ENCODE measurements at places on chromosomes 4 and X.

DNA sequence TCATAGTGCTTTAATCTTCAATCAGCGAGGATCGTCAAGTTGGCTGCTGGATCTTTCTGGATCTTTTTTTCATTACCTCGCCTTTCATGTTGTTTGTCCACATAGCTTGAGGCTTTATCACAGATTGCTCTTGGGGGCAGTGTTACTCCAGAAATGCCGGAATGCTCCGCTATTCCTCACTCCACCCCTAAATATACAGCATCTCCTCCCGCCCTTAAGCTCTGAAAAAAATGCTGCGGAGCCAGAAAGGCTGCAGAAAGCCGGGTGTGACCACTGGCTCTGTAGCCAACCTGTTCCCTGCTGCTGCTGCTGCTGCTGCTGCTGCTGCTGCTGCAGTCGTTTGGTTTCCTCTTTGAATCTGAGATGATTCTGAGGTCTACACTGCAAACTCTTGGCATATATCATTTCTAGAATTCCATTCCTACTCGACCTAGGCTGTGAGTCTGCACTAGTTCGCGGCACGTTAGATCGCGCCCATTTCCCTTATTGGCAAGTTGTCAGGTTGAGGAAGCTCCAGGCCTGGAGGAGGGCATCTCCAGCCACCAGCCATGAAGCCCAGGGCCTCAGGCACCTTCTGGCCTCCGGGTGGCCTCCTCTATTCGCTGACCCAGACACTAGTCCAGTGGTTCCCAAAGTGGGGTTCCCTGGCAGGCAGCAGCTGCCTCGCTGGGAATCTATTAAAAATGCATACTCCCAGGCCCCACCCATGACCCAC, 34.2 kb downstream of the WDR13 start:
- peak; percentile 97 for ATAC-seq

GRCh38 chr4:62709618-62710252, 1509.6 kb downstream of the ADGRL3 start:
- ATAC-seq: peak; percentile 84

DNA sequence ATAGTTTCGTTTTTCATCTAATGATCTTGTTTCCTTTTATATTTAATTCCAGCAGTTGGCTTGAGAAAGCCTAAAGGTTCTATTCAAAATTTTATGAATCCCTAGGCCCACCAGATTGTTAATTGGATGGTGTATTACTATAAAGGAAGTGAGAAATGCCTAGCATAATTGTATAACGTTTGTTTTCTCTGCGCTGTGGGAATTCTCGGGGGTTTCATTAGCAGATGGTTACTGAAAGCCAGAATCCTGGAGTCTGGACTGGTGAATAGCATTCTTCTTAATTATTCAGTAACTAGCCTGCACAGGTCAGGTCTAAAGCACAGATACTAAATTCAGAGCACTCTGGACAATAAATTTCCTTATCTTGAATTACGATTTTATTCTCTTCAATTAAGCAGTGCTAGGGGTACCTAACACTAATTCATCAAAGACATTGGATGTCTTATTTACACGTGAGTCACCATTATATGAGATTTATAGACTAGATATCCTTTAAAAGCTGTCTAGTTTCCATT, 459.4 kb downstream of the DTHD1 start:
- ATAC-seq: no peak

- ATAC-seq: no peak
Observed at GRCh38 chrX:145292218-145292617, 44.9 kb downstream of the SPANXN1 start.

- ATAC-seq: no peak
Observed at GRCh38 chr4:126779436-126780166, 853.2 kb upstream of the INTU start.

DNA sequence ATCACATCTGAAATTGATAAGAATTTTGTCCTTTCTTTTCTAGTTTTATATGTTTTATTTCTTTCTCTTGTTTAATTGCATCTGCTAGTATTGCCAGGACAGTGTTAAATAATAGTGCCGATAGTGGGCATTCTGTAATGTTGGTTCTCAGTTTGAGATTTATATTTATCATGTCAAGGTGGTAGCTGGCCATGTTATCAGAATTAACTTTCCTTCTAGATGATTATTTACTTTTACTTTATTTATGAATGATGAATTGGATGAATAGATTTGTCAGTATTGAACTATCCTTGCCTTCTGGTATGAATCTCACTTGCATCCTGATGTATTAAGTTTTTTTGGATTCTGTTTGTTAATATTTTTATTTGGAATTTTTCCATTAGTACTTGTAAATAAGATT, 42.7 kb downstream of the METAP1 start:
- ATAC-seq: no peak

GRCh38 chr4:83606898-83607297, 71.0 kb downstream of the GPAT3 start:
- no peak for ATAC-seq

- no peak for ATAC-seq
Observed at GRCh38 chr4:155889031-155889793, 14.3 kb upstream of the TDO2 start.

DNA sequence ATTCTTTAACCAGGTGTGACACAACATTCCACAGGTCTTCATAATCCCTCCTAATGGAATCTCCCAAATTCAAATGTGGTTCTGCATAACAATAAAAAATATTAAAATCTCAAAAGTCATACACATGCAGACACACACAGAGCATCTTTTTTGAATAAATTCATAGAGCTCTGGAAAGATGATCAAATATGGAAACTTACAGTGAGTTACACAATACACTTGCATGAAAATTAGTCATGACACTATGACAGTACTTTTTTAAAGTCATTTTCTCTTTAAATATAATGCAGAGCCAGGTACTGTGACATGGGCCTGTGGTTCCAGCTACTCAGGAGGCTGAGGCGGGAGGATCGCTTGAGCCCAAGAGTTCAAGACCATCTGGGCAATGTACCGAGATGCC, 38.9 kb downstream of the DDX60L start:
- ATAC-seq: no peak

GRCh38 chrX:17860811-17861488, at the start of gene RAI2:
TSS of gene RAI2 (minus strand) at chrX:17861298. CDS start at chrX:17802010, 59,288 bp downstream.
- ATAC-seq: no peak

DNA sequence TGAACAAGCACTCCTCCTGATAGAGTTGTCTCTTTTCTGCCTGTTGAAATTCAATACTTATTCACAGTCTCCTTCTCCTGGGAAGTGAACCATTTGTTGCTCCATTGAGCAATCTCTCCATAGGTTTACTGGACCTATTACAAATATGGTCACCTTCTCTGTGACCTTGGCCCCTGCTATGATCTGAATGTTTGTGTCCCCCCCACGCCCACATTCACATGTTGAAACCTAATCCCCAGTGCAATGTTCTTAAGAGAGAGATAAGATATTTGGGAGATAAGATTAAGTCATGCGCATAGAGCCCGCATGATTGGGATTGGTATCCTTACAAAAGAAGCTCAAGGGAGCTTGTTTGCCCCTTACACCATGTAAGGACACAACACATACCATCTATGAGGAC, 54.1 kb upstream of the GABRE start:
- ATAC-seq: no peak

- no peak for ATAC-seq
Observed at GRCh38 chr4:11293866-11294265, 134.8 kb downstream of the HS3ST1 start.

- ATAC-seq: no peak
Observed at GRCh38 chrX:107561468-107562215, 66.7 kb upstream of the PRPS1 start.

DNA sequence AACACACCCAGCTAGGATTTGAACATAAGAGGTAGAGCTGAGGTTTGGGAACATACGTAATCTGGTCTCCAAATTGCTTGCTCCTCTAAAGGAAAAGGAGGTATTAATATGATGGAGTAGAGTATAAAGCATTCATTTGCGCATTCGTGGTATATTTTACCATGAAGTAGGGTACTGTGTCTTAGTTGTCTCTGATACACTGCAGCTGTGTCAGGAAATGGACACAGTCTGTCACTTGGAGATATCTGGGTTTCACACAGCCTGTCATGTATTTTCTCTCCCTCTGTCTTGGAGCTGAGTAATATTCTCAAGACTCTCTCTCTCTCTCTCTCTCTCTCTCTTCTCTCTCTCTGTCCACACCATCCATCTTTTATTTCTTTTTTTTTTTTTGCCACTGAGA, 274.8 kb upstream of the UGT8 start:
- no peak for ATAC-seq

DNA sequence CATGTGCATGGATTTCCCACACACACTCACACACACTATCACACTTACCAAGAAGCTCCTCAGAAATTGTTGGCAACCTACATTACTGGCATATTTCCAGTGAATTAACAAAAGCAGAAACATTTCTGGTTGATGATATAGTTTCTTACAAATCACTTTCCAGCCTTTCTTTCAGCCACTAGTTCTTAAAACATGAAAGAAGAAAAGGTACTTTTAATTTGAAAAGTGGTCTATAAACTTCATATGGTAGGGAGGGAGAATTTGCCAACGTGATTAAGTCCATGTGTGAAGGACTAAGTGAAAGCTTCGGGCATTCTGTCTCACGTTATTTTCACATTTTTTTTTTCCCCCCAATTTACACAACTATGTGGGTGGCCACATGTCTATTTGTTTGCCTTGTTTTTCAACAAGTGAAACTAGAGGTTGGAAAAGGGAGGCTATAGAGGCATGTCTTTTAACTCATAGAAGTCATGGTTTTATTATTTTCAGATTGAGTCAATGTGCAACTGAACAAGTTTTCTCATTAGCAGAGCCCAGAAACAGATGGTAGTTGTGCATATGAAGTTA, 832.1 kb upstream of the INTU start:
- ATAC-seq: no peak

GRCh38 chr4:57635910-57636309, 525.7 kb upstream of the IGFBP7 start:
- no peak for ATAC-seq

DNA sequence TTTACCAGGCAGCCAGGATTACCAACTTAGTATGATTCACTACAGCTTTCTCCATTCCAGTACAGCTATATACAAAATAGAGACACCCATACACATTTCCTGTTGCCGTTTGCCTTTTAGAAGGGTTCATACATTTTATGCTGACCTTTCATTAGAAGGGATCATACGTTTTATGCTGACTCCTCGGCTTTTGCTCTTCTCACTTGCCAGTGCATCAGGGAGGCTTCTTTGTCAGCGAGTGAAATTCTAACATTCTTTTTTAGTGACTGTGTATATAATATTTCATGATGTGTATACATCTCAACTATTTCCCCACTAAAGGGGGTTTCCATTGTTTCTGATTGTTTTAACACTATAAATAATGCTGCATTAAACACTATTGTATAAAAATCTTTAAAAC, 552.6 kb downstream of the TRIML1 start:
- ATAC-seq: peak; percentile 40

GRCh38 chr4:80307774-80308465, 27.6 kb upstream of the CFAP299 start:
- ATAC-seq: peak; percentile 47

DNA sequence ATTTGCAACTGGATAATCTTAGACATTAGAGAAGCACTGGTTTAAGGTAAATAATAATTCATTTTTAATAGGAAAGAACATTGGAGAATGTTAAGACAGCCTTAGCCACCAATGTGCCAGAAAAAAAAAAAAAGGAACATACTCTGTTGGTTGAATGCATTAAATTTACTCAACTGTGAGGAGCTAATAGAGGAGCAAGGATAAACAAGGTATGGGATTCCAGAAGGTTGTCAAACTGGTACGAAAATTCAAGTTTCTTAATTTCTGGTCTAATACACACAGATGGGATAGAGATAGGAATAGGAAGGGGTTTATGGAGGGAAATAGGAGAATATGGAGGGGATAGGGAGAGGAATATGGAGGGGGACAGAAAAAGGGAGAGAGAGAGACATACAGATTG, 1096.6 kb downstream of the ARAP2 start:
- ATAC-seq: no peak

DNA sequence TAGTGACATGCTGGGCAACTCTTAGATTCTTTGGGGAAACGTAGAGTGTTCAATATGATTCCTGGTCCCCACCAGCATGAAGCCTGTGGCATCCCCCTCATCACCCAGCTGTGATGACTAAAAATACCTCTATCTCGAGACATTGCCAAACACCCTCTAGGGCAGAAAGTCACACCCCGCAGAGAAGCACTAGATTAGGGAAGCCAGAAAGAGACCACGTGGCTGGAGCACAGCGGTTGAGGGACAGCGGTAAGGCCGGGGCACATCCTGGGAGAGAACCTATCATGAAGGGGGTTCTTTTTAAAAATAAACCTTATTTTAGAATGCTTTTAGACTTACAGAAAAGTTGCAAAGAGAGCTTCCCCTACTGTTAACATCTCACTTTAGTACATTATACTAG, 11.0 kb downstream of the FAT1 start:
- no peak for ATAC-seq

DNA sequence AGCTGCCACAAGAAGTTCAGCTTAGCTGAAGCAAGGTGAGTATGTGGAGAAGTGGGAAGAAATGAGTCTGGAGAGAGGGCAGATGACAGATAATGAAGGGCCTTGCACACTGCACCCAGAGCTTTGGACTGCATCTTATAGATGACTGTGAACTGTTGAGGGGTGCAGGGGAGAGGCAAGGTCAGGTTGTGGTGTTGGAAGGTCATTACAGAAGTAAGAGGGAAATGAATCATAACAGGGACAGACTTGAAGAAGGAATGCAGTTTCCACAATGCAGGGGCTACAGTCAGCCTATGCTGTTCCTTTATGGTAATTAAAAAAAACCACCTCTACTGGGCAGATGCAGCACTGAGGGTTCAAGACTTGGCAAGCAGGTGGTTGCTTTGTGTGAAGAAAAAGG, 4.8 kb upstream of the IGFBP7 start:
- no peak for ATAC-seq

- ATAC-seq: no peak
Observed at GRCh38 chr4:67550857-67551256, 5.6 kb upstream of the CENPC start.

GRCh38 chr4:125727931-125728330, 413.2 kb downstream of the FAT4 start:
- no peak for ATAC-seq

GRCh38 chr4:139568206-139568955, 12.4 kb upstream of the SETD7 start:
- ATAC-seq: no peak

GRCh38 chr4:30094887-30095286, 625.3 kb upstream of the PCDH7 start:
- no peak for ATAC-seq

DNA sequence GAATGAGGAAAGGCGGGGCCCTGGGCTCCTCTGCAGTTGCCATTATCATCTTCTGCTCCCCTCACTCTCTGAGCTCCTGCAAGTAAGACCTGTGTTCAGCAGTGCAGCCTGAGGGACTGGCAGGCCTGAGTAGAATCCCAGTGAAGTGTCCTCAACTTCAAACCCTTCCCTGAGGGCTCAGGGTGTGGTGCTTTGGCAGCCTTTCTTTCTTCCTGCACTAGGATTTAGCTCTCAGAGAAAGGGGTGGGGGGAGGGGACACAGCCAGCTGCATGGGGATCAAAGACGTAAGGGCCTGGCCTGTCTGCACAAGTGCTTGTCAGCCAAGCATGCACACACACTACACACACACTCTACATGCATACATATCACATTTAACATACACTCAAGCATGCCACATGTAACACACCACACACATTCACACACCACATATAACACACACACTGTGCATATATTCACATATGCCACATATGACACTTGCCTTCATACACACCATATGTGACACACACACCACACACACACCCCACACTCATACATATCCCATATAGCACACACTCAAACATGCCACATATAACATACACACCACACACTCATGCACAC, 223.4 kb upstream of the RPL34 start:
- no peak for ATAC-seq

- ATAC-seq: no peak
Observed at GRCh38 chrX:113833096-113834055, 750.5 kb upstream of the HTR2C start.

GRCh38 chr4:26226629-26227376, 94.0 kb upstream of the RBPJ start:
- peak; percentile 59 for ATAC-seq
